Stimulated activated CD4-positive, alpha-beta T cell treated with anti-CD3 and anti-CD28 coated beads, Interleukin-1b, Interleukin-23, amount 100 ng/mL, for 24 hours (primary cell): ENCODE measurements at places on chromosomes 4 and X.

GRCh38 chr4:47790105-47790504 is 47.8 kb downstream of the CORIN start:
- no peak for DNase-seq

GRCh38 chrX:37959212-37960021 is 46.9 kb upstream of the SYTL5 start:
- no peak for DNase-seq

DNA sequence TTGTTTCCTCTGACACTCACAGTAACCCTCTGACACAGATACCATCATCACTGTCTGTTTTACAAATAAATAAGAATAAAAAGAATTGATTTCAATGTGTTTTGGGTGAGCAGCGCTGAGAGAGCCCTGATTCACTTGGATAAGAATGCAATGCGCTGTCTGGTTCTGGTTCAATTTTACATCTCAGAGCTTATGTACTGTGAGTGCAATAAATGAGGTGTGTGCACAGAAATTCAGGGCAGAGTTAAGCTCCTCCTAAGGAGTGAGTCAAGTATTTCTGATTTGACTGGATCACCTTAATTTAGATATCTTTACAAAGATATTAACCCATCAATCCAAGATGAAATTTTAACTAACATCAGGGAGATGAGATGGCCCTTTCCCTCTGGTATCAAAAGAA is 11.2 kb downstream of the FAM9C start:
- no peak for DNase-seq

GRCh38 chr4:175411251-175411650 is 400.8 kb downstream of the GPM6A start:
- DNase-seq: no peak

DNA sequence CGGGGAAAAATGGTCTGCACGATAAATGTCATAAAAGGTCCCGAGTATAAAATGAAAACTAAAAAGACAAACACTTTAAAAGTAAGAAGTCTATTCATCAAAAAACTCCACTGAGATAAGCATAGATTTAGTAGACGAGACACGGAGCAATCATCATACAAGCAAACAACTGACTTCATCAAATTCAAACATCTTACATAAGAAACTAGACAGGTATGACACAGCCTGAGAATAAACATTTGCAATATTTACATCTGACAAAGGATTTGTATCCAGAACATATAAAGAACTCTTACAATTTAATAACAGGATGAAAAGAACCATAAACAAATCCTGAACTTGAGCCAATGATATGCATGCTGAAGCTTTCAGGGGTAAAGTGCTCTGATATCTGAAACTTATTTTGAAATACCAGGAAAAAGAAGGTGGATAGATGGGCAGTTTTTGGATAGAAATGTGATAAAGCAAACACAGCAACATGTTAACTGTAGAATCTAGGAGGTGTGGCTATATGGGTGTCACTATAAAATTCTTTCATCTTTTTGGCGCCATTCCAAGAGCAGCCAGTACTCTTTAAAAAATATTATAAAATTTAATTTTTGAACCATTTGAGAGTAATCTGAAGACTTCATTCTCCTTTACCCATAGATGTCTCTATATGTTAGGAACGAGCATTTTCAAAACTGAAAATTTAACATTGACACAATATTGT is 12.0 kb downstream of the MPP1 start:
- no peak for DNase-seq

- no peak for DNase-seq
These were observed 286.3 kb upstream of the AGA start for GRCh38 chr4:177728361-177729152.

DNA sequence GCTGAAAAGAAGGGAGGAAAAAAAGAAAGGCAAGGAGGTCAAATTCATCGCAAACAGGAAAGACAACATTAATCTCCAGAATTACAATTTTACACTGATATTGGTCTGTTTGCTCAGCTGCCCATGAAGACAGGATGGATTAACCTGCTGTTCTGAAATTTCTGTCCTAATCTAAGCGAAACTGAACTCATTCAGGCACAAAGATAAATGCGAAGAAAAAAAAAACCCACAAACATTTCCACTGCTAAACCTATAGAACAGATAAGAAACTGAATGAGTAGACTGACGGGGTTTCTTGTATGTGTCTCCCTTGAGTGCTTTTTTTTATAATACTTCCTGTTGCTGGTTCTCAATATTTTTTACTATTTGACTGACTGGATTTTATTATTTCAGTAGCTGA is 251.8 kb upstream of the FTHL17 start:
- no peak for DNase-seq

GRCh38 chr4:56653461-56654237 is 27.4 kb downstream of the HOPX start:
- DNase-seq: no peak

GRCh38 chr4:184331268-184331995 is 113.8 kb upstream of the ENPP6 start:
- DNase-seq: no peak

- no peak for DNase-seq
These were observed 25.8 kb downstream of the OTUD6A start for GRCh38 chrX:70087857-70088630.

DNA sequence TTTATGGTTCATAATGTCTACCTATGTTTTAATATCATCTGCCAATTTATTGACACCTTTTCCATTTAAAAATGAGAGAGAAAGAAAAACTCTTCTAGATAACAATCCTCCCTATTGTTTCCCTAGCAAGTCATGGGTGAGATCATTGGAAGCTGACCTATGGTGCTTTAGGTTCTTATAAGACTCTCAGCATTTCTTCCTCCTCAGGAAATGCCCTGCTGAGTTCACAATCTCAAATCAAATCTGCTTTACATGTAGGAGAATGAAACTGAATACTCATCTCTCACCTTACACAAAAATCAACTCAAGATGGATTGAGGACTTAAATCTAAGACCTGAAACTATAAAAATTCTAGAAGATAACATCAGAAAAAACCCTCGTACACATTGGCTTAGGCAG is 267.4 kb downstream of the RAPGEF2 start:
- DNase-seq: no peak

DNA sequence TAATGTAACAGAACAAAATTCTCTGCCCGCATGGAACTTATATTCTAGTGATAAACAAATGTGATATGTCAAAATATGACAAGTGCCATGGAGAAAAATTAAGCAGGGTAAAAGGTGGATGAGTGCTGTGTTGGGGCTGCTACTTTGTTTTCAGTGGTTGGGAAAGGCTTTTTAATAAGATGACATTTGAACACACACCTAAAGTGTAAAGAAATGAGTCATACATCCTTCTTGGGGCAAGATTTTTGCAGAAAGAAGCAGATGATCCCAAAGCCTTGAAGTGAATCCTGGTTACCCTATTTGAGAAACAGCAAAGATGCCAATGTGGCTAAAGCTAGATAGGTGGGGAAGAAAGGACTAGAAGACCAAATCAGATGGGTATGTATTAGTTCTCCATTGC is 564.1 kb downstream of the INPP4B start:
- DNase-seq: no peak

- no peak for DNase-seq
These were observed 198.1 kb upstream of the PUDP start for GRCh38 chrX:7346021-7346420.

GRCh38 chrX:25206778-25207177 is 191.0 kb upstream of the ARX start:
- DNase-seq: no peak
